ENCODE measurements at places on chromosomes 3 and 15.

- DNase-seq, result peak; percentile 97
Observed at GRCh38 chr3:182389071-182389815, 404.1 kb upstream of the ATP11B start.

GRCh38 chr3:71109241-71109976 is 474.1 kb downstream of the FOXP1 start:
- no peak for DNase-seq

DNA sequence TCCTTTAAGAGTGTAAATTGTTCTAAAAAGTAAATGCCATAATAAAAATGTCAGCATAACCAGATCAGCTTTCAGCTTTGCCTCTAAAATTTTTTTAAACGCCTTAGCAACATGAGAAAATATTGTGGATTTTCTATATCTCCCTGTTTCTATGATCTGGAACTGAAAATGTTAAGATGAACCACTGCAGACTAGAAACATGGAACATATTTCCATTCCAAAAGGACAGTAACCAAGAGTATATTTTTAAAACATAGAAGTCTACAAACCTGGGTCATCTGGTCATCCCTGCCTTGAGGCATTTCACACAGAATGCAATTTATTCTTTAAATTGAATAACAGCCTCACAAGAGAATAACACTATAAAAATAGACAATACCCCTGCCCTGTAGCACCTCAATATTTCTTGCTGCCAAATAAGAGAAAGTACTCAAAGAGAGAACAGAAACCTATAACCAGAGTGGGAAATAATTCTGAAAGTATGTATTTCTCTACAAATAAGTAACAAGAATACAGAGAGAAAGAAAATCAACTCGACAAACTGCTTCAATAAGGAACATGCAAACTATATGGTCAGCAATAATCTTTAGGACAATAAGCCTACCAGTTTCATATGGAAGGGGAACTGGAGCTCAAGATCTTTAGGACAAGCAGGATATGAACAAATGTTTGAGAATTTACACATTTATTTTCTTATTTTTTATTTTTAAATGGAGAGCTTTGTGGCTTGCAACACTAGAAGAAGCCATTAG is 949.0 kb downstream of the EPHA3 start:
- no peak for DNase-seq

DNA sequence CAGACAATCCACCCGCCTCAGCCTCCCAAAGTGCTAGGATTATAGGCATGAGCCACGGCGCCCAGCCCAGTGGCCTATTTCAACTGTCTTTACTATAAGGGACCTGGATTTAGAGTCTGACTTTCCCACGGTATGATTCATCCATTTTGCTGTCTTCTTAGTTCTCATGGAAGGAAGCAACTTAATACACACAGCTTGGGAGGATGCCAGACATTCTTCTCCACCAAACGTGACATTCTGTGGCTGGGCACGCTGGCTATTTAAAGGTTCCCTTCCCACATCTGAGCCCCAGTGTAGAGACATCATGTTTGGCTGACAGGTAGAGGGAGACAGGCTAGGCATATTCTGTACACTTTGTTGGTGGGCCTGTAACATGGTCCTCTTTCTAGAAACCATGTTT is 26.2 kb downstream of the FAM43A start:
- DNase-seq, result no peak

- DNase-seq, result no peak
Observed at GRCh38 chr3:122918576-122919290, 108.8 kb downstream of the SEMA5B start.

DNA sequence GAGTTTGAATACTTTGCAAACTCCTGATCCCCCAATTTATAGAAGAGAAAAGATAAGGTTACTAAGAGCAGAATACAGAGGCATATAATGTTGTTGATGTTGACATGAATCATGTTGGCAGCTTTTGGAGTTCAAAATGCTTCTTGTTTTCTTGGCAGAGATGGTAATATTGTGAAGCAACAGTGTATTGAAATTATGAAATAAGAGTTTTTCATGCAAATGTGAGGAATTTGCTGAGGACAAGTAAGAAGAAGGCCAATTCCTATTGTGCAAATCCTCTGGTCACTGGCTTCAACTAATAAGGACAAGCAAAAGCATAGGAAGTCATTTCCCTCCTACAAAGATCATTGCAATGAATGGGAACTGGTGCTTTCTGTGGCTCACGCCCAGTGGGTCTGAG is 126.9 kb upstream of the CHL1 start:
- no peak for DNase-seq

GRCh38 chr3:128316481-128316891 is 150.2 kb downstream of the DNAJB8 start:
- no peak for DNase-seq

DNA sequence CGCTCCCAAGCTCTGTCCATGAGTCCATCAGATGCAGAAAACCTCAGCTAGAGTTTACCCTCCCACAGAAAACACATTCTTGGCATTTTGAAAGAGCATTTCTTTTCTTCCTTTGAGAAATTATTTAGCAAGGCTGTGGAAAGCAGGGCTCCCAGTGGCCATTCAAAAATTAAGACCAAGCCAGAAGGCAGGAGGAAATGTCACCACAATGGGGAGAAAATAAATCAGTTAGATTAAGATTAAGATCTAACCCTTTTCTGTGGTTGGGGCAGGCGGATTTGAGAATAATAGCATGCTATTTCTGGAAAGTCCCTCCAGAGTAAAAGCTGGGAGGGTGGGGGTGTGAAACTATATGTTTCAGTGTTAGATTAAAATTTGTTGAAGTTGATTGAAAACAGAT is 20.2 kb downstream of the LRIG1 start:
- no peak for DNase-seq

GRCh38 chr15:70494852-70495571 is 268.3 kb downstream of the UACA start:
- DNase-seq, result peak; percentile 53

GRCh38 chr3:144544871-144545270 is 573.2 kb downstream of the DIPK2A start:
- no peak for DNase-seq

GRCh38 chr15:100295939-100296565 is 45.7 kb downstream of the ADAMTS17 start:
- DNase-seq, result no peak

- no peak for DNase-seq
Observed at GRCh38 chr3:187150599-187150998, 11.3 kb upstream of the RPL39L start.

DNA sequence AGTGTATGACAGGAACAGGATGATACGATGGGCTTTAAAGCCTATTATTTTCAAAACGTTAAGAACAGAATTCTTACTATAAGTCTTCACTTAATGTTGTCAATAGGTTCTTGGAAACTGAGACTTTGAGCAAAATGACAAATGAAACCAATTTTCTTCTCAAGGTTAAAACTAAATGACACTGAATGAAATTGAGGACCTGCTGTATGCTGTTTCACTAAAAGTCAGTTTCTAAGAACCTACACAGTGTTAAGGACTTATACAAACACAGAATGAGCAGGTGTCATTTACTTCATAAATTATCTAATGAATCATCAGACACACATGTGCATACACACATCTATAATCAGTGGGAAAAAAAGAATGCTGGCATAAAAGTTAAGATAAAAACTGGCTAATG is 106.9 kb downstream of the RFTN1 start:
- no peak for DNase-seq

- no peak for DNase-seq
Observed at GRCh38 chr15:41377978-41378377, 24.3 kb downstream of the NDUFAF1 start.

- DNase-seq, result no peak
Observed at GRCh38 chr15:33107950-33108349, 86.6 kb downstream of the FMN1 start.

DNA sequence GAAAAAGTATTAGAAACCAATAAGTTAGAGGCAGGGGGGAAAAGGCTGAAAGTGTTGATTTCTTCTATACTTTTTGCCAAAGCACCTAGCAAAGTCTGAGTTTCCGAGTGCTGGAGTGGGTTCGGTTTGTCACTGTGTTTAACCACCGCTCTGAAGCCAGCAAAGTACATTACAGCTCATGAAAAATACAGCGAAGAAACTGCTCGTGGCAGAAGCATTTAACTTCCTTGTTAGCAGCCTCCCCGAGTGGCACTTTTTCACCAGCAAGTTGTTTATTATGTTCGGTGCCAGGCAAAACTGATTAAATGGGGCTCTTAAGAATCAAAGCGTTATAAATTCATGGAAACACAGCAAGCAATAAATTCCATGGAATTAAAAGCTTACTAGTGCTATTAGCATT is 313.6 kb downstream of the FOXP1 start:
- DNase-seq, result no peak

DNA sequence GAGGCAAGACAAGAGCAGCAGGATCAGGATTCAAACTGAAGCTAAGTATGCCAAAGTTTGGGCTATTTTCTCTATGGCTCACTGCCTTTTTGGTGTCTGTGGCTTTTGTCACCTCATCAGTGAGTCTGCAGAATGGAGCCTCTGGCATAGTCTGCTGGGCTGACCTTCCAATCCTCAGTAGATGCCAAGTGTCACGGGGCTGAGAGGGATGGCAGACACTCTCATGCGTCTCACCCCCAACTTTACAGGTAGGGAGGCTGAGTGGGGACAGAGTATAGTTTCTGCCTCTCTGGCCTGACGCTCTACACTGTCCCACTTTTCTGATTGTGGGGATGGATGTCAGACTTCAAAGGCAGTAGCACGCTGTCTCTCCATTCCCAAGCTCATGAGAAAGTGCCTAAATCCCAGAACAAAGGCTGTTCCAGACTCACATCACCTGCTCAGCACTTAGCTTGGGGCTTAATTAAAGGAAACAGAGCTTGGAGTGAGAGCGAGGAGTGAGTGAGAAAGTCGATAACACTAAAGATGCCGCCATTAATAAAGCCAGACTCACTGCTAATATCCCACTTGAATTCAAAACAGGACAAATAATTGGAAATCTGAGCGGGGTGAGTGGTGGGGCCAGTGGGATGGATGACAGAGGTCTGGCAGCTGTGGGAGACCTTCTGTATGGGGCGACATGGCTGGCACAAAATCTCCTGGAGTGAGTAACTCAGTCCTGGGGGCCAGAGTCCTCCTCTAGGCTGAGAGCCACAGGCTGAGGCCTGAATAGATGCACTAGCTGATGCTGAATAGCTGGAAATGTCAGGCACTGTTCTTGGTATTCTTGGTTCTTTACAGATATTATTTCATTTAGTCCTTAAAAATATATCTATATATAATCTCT is 78.4 kb upstream of the MRPS22 start:
- DNase-seq, result no peak

DNA sequence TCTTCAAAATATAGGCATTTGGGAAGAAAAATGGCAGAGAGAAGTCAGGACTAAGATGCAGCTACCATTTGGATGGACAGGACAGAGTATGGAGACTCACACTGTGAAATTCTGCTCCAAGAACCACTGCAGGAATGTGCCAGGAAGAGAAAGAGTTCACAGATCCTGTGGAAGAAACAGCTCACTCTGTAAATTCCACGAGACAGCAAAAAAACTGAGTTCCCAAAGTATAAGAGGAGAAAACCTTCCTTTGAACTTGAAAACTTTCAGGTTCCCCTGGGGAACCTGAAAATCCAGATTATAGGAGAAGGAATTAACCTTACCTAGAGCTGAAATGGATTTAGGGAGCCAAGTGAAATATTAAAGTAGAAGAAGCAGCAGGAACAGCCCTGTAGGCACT is 137.1 kb downstream of the PLCH1 start:
- DNase-seq, result no peak

GRCh38 chr3:64355401-64355807 is 130.1 kb upstream of the PRICKLE2 start:
- no peak for DNase-seq

- DNase-seq, result no peak
Observed at GRCh38 chr3:71742621-71743020, 11.0 kb upstream of the GPR27 start.

DNA sequence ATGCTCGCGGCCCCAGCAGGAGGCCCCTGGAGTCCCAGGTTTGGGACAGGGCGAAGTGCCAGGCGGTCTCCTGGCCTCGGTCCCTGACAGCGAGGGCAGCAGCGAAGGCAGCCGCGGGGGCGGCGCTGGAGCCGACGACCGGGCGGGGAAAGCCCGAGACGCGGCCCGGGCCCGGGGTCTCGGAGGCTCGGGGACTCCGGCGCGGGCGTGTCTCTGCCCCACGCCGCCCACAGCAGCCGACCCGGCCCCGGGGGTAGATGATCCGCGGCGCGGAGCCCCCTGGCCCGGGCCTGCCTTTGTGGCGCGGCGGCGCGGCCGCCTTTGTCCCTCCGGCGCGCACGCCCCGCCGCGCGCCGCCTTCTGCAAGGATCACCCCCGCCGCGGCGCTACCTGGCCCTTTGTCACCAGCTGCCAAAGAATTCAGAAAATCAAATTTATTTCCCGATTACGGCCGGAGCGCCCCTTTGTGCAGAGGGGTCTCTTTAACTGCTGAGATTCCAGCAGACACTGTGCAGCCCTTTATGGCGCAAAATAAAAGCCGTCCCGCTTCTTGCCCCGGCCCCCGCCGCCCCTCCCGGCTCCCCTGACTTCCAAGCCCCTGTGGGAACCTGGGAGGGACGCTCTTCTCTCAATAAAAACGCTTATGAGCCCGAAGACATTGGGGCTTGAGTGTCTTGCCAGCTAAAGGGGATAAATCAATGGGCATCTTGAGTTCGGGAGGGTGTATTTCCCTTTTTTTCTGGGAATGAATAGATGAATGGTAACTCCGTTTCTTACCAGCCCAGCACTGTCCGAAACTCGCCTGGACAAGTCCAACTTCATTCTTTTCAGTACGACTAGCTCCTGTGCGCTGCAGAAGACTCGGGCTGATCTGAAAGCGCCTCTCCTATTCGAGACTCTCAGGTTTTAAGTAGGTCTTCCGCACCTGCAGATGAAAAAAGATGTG is 68.4 kb downstream of the HES1 start:
- DNase-seq, result peak; percentile 68

DNA sequence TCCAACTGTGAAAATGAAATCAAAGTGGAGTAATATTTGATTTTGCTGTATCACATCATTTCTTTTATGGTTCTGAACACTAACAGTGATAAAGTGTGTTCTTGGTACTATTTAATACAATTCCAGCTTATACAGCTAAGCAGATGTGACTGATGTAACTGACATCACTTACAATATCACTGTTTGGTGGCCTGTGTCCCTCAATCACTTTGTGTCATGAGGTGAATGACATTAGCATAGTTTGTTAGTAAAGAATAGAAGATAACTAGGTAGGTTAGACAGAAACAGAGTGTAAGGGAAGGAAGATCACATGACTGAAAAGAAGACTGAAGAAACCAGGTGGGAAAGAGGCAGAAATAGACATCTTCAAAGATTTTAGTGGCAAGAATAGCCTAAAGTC is 138.7 kb downstream of the AQP9 start:
- no peak for DNase-seq

- no peak for DNase-seq
Observed at GRCh38 chr3:25171118-25171807, 256.8 kb upstream of the RARB start.

DNA sequence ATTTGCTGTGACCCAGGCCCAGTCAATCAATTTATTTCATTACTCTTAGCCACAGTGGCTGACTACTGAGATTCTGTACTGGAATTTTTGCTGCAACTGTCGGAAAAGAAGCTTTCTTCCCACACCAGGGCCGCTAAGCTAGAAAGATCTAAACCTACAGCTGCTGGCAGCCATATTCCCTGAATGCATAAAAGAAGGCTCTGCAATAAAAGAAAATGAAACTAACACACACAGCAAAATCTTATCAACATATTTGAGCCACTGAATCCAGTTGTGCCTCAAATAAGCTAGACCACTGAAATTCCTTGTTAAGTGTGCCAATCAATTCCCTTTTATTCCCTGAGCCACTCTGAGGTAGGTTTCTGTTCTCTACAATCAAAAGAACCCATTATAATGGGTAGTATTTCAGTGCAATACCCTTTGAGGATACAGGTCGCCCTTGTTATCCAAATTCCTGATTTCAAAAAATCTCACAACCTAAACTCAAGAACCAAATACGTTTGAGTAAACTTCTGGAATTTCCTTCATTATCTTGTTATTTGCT is 60.3 kb downstream of the MYO9A start:
- no peak for DNase-seq
